ENCODE measurements at places on chromosomes 4 and X. TPM values are rescaled to one million over a fixed set of nuclear protein-coding genes. Genes with fewer than 3 reads are reported as not detected.

Gene ZNF185
- polyA plus RNA-seq = 18.7 TPM

Gene PLXNB3
- 19.0 TPM for polyA plus RNA-seq

Gene CT45A2
- not detected for polyA plus RNA-seq

Gene TGIF2LX
- not detected for polyA plus RNA-seq

- H3K4me1 ChIP-seq = peaks cover 8% of the 10 kb centered on the region
- peak; percentile 26 for DNase-seq
- no peaks in the 10 kb centered on the region for H3K27me3 ChIP-seq
- no peak overlapping the region for H3K4me3 ChIP-seq
- H3K36me3 ChIP-seq = no peaks in the 10 kb centered on the region
- no peak overlapping the region for H3K27ac ChIP-seq
These were observed 265.3 kb downstream of the ZNF674 start for GRCh38 chrX:46279925-46280313.

GRCh38 chr4:2790583-2791517 lies 2.0 kb upstream of the SH3BP2 start:
- no peaks in the 10 kb centered on the region for H3K27me3 ChIP-seq
- no peak overlapping the region for H3K4me3 ChIP-seq
- no peak overlapping the region for H3K27ac ChIP-seq
- H3K4me1 ChIP-seq = peaks cover 23% of the 10 kb centered on the region

- no peak overlapping the region for H3K4me3 ChIP-seq
- H3K36me3 ChIP-seq = no peaks in the 10 kb centered on the region
These were observed 75.0 kb downstream of the ZFYVE28 start for GRCh38 chr4:2343476-2343875.

- H3K4me1 ChIP-seq = no peaks in the 10 kb centered on the region
- no peak overlapping the region for H3K27ac ChIP-seq
- no peak overlapping the region for H3K4me3 ChIP-seq
These were observed 18.0 kb downstream of the PPEF1 start for GRCh38 chrX:18725310-18725943.

GRCh38 chrX:66833426-66833825 lies 194.5 kb upstream of the EDA2R start:
- no peaks in the 10 kb centered on the region for H3K4me1 ChIP-seq
- H3K27ac ChIP-seq = no peak overlapping the region
- no peak for DNase-seq
- no peak overlapping the region for H3K4me3 ChIP-seq
- no peaks in the 10 kb centered on the region for H3K27me3 ChIP-seq

DNA sequence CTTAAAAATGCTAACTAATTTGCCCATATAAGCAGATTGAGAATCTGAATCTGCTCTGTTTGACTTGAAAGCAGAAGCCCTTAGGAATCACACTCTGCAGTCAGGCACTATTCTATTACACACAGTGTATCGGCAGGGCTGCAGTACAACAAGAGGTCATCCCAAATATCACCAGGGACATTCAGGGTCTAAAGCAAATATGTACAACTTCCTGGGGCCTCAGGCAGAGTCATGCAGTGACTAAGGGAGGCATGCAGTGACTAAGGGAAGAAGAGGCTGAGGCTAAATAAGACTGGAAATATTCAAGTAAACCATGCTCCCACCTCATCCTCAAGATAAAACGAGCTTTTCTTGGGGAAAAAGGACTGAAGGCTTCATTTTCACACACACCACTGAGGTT lies 20.9 kb downstream of the MAPK10 start:
- peak; percentile 51 for DNase-seq
- H3K4me3 ChIP-seq = no peak overlapping the region
- no peak overlapping the region for H3K27ac ChIP-seq
- H3K36me3 ChIP-seq = no peaks in the 10 kb centered on the region
- H3K27me3 ChIP-seq = no peaks in the 10 kb centered on the region
- peaks cover 13% of the 10 kb centered on the region for H3K4me1 ChIP-seq

DNA sequence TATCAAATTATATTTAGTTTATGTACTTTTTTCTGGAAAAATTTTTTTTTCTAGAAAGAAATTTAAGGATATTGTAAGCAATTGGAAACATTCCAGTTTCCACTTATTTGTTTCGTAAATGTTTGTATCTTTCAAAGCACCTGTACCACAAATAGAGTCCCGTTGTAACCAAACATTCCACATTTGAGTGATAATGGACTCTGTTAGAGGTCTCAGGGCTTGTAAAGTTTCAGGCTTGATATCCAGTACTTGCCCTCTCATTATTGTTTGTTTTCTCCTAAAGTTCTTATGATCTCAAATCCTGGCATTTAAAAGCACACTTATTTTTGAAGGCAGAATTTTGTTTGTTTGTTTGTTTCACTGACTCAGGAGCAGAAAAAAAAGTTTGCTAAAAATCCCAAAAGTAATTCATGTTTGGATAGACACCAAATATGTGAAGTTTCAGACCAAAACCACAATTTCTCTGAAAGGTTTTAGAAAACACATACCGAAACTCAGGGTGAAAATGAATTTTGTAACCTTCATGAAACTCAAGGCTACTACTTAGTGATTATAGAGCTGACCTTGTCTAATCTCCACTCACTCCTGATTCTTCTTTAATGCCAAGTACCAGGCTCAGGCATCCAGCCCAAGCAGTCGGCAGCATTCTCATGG lies 5.7 kb upstream of the TMEM192 start:
- H3K4me3 ChIP-seq = no peak overlapping the region
- H3K4me1 ChIP-seq = peaks cover under 1% of the 10 kb centered on the region
- no peak for DNase-seq
- H3K27me3 ChIP-seq = no peaks in the 10 kb centered on the region

Data from endothelial cell of umbilical vein (primary cell).